ENCODE measurements at places on chromosomes 12 and 14. TPM values are rescaled to one million over a fixed set of nuclear protein-coding genes. Genes with fewer than 3 reads are reported as not detected.
A peak's percentile ranks its signal among the peaks of the same experiment; 100 is the strongest.

DNA sequence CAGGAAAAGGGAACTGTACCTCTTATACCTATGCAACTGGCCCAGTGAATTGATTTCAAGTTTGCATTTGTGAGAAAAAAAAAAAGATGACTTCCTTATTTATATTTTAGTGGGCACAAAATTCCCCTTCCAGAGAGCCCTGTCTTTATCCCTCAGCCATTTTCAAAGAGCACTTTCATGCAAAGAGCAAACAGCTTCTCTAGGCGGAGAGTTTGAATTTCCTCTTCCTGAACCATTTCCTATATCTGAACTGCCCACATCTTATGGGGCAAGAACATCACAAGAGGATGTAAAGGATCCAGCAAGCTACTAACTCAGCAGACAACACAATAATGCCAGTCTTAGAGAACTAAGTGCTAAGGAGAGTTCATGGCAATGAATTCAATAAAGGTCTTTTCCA is 22.3 kb upstream of the PLXNC1 start:
- H3K27me3 ChIP-seq = no peaks in the 10 kb centered on the region
- H3K36me3 ChIP-seq = no peaks in the 10 kb centered on the region
- H3K4me3 ChIP-seq = no peak overlapping the region

Gene WDR89
- 5.6 TPM for polyA plus RNA-seq

GRCh38 chr12:55687746-55688145 is 20.0 kb downstream of the ITGA7 start:
- no peak overlapping the region for H3K4me3 ChIP-seq
- no peaks in the 10 kb centered on the region for H3K27me3 ChIP-seq
- no peak overlapping the region for H3K27ac ChIP-seq
- H3K36me3 ChIP-seq = peaks cover 9% of the 10 kb centered on the region
- no peaks in the 10 kb centered on the region for H3K4me1 ChIP-seq
- DNase-seq = no peak

Gene OR6C2
- polyA plus RNA-seq = not detected

DNA sequence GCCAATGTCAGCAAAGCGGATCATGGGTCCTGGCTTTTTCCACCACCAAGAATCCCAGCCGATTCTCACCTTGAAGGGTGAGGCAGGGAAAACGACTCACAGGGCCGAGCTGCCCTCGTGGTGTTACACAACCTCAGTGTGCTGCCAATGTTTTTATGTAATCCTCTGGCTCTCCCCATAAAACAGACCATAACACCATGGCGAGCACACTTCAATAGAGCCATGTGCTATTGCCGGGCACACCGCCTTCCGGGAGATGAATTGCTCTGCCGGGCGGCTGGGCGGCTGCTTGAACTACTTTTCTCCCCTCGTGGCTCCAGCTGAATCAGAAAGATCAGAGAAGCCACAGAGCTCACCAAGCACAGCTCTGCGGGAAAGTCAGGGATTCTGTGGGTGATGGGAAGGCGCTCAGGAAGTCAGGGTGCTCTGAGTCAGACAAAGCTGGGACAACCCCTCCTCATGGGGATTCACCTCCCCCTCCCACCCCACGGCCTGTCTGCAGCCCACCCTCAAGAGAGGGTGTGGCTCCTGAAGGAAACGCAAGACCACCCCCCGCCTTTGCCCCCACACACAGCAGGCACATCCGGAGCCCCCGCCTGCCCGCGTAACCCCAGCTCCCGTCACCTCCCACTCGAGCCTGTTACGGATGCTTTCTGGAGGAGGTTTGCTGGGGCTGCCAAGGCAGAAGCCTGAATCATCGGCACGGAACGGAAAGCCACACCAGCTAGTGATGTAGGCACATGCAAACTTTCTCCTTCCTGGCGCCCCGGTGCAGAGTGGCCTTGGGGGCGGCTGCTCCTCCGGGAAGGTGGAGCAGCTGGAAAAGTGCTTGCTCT is 1.8 kb downstream of the GALNT9 start:
- H3K27me3 ChIP-seq = no peaks in the 10 kb centered on the region
- no peaks in the 10 kb centered on the region for H3K4me1 ChIP-seq
- no peaks in the 10 kb centered on the region for H3K36me3 ChIP-seq
- H3K4me3 ChIP-seq = no peak overlapping the region

Gene PRIMA1
- 0.69 TPM for polyA plus RNA-seq

Gene CD163L1
- 4.5 TPM for polyA plus RNA-seq

DNA sequence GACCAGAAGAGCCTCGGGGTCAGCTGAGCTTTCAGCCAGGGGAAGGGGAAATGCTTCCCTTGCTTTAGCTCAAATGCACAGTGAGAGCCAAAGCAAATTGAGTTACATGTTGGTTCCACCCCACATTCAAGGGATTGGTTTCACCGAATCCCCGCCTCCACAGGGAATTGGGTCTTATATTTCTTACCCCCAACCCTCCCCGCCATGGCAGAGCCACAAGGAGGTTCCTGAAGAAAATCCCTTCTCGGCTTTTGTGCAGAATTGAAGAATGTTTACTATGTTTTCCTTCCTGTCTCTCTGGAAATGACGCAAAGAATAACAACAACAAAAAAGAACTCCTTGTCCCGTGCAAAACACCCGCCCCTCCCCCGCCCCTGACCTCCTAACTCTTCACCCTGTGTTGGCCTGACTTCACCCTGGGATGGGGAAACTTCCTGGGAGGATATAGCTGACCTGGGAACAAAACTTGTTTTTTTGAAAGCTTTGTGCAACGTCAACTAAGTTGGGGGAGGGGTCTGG is 21.9 kb upstream of the CIPC start:
- no peaks in the 10 kb centered on the region for H3K36me3 ChIP-seq
- no peaks in the 10 kb centered on the region for H3K4me1 ChIP-seq
- no peak overlapping the region for H3K4me3 ChIP-seq
- H3K27me3 ChIP-seq = no peaks in the 10 kb centered on the region
- no peak overlapping the region for H3K27ac ChIP-seq
- DNase-seq = peak; percentile 81

DNA sequence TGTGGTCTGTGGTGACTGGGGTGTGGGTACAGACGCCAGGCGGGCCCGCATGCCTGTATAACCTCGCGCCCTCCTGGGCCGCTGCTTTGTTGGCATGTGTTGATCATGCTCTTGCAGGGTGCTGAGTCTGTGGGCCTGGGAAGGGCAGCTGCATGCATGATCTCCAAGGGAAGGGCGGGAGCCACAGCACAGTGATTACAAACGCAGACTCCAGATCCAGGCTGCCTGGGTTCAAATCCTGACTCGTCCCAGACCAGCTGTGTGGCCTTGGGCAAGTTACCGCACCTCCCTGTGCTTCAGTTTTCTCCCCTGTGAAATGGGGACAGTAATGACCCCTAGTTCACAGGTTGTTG is 24.0 kb downstream of the ADGRD1 start:
- H3K4me3 ChIP-seq = no peak overlapping the region
- DNase-seq = no peak
- no peaks in the 10 kb centered on the region for H3K36me3 ChIP-seq
- H3K27ac ChIP-seq = no peak overlapping the region
- no peaks in the 10 kb centered on the region for H3K4me1 ChIP-seq
- no peaks in the 10 kb centered on the region for H3K27me3 ChIP-seq

DNA sequence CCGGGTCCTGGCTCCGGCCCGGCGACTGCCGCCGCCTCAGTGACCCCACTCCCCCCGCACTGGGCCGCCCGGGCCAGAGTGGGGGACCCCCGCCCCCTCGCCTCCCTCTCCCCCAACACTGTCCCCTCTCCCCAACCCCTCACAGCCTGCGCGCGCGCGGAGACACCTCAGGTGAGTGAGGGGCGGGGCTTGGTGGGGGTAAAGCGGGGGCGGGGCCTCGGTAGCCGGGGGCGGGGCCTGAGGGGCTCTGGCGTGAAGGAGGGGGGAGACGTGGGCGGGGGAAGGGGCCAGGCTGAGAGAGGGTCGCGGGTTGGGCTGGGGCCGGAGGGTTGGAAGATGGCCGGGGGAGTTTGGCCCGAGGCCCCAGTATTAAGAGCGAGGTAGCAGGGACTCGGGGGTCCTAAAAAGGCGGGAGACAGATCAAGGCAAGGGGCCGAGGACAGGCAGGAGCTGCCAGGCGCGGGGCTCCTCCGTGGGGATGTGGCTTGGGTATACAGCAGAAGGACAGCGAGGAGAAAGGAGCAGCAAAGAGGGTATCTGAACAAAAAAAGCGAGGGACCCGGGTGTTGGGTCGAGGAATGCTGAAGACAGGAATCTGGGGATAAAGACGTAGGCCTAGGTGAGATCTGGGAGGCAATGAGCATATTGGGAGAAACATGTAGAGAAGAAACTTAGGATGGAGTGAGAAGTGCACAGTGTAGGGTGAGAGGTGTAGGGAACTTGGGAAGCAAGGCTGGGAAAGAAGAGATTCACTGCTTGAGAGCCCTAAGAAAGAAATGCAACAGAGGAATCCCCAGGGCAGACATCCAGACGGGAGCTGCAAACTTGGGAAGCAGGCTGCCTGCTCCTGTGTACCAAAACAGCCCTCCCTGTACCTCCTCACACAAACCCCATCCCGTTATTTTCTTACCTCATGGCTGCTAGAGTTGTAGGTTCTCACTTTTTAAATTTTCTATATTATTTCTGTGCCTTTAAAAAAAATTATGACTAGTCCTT is 10.8 kb downstream of the SUOX start:
- DNase-seq = peak; percentile 89
- no peaks in the 10 kb centered on the region for H3K4me1 ChIP-seq
- H3K27me3 ChIP-seq = no peaks in the 10 kb centered on the region
- peak overlapping the region; percentile 78 for H3K4me3 ChIP-seq
- H3K27ac ChIP-seq = peak overlapping the region; percentile 65
